Fibroblast of skin of right quadriceps (primary cell): ENCODE measurements at places on chromosomes 2 and 18.

DNA sequence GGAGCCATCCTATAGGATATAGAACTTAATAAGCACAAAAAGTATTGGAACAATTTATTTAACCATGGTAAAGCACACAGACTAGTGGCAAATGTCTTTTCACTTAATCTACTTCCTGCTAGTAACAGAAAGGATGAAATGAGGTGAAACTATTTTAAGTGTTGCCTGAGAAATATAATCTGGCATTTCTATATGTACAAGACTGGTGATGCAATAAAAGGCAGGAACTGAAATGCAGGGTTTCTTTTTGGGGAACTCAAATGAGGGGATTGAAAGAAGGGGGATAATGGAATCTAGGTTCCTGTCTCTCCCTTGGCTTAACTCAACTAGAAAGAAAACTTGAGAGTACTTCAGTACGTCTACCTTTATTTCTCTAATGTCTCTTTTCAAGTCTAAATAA lies 122.3 kb downstream of the MEMO1 start:
- DNase-seq = peak; percentile 15

DNA sequence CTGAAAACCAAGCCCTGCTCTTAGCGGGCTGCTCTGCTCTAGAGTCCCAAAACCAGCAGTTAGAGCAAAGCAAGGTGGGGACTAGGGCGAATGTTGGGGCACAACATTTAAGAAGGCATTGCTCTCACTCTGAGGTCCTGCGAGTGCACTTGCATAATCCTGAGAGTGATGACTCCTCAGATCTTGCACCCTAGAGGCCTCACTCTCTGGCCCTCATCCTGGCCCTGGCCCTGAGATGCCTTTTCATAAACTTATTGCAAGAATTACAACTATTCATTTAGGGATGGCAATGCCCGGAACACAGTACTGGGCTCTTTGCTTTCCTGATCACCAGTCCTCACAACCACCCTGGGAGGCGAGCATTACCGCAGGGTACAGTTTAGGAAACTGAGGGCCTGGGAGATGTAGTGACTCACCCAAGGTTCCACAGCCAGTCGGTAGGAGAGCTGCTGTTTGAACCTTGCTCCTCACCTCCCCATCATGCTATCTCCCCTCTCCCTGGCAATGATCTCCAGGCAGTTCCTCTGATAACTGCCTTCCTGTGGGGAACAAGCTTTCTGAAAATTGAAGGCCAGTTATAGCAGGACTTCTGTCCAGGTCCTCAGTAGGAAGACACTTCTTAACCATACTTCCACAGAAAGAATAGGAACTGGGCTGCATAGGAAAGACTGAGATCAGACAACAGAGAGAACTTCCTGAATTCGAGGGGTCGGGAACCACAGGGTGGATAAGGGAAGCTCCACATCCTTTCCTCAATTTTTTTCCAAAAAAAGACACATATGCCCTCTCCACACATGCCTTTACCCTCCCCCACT lies 91.3 kb downstream of the TNS1 start:
- no peak for DNase-seq

- DNase-seq = peak; percentile 81
Measured at GRCh38 chr18:25144820-25145219, 207.1 kb downstream of the ZNF521 start.

DNA sequence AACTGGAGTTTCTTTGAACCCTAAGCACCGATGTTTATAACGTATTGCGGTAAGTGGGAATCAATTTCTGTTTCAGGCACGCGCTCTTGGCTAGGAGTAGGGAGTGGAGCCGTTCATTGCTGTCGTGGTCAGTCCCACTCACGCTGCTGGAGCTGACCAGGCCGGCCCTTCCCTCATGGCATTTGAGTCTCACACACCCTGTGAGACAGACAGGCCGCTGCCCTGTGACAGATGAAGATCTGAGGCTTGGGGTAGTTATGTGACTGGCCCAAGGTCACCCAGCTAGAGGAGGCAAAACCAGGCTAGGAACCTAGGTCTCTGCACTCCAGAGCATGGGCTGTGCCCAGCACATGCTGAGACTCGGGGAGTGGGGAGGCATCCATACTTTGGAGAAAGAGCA lies 2.9 kb upstream of the CIDEA start:
- no peak for DNase-seq

DNA sequence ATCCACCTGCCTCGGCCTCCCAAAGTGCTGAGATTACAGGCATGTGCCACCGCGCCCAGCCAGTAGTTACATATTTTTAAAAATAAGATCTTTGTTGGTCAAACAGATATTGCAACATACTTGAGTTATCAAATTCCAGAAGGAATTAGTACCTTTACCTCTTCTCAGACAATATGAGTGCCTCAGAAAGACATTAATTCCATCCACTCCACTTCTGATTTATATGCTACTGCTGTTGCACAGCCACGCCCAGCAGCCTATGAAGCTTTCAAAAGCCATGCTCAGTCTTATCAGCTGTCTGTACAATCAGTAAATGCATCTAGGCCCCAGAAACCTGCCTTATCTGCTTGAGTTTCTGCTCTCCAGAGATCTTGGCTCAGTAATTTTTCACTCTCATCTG lies 47.8 kb downstream of the MEX3C start:
- DNase-seq = no peak

DNA sequence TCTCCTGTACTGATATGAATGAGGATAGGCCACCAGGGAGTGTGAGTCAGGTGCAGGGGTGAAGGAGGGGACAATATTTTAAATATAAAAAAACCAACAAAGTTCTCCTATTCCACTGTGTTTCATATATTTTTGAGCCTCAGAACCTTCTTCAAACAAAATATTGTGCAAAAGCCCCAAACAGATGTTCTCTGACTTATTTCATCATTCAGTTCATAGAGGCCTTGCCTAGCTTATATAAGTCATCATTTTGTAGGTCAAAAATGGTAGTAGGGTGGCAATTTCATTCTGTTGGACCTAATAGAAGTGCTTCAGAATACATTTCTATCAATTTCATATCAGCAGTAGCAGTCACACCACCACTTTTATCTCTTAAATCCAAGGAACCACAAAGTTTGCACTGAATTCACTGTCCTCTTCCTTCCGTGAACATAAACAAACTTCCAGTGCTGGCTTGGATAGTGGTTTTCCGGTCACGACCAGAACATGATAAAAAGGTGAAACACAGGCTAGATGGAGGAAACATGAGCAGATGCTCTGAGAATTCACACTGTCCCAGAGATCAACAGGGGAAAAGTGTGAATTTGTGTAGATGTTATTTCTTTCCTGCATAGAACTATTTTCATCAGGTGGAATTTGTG lies 99.1 kb downstream of the EN1 start:
- DNase-seq = no peak

DNA sequence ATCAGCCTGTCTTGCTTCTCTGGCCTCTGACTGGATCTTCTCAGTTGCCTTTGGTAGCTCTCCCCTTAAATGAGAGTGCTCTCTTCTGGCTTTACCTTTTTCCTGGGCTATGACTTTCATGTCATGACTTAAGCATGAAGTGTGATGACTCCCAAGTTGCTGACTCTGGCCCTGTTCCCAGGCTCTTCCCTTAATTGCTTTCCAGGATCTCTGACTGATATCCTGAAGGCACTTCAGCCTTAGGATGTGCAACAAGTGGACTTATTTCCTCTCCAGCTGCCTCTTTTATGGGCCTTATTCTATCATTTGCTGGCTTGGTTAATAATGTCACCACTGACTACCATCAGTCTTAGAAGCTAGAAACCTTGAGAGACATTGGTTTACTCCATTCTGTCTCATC lies 17.4 kb downstream of the SEMA4F start:
- peak; percentile 45 for DNase-seq

GRCh38 chr2:54723996-54724559 lies 616 bp downstream of the EML6 start:
- DNase-seq = no peak

GRCh38 chr2:43084699-43085091 lies 141.7 kb downstream of the ZFP36L2 start:
- DNase-seq = peak; percentile 78

- DNase-seq = no peak
Measured at GRCh38 chr2:135775420-135775819, 33.8 kb downstream of the UBXN4 start.

DNA sequence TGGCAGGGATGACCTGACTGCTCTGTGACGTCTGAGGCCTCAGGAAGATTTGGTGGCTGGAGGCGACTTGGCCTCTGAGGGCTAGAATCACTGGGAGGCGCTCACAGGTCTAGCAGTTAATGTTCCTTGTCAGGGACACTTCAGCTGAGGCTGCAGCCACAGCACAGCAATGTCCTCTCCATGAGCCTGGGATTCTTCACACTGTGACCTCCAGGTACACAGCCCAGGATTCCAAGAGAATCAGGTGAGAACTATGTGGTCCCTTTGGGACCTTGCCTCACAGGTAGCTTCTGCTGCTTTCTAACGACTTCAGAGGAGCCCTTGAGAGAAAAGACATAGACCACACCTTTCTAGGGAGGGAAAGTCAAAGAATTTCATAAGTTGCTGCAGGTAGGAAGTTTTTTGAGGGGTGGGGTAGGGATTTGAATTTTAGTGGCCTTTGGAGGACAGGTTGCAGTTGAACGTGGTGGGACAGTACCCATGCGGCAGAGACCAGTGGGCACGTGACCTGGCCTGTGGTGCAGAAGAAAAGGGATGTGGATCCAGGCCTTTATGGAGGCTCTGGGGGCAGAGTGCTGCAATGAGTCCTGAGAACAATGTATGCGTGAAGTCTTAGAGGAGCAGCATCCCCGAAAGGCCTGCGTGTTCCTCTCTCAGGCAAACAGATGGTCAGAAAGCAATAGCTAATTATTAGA lies 86.2 kb downstream of the LYPD1 start:
- DNase-seq = no peak

DNA sequence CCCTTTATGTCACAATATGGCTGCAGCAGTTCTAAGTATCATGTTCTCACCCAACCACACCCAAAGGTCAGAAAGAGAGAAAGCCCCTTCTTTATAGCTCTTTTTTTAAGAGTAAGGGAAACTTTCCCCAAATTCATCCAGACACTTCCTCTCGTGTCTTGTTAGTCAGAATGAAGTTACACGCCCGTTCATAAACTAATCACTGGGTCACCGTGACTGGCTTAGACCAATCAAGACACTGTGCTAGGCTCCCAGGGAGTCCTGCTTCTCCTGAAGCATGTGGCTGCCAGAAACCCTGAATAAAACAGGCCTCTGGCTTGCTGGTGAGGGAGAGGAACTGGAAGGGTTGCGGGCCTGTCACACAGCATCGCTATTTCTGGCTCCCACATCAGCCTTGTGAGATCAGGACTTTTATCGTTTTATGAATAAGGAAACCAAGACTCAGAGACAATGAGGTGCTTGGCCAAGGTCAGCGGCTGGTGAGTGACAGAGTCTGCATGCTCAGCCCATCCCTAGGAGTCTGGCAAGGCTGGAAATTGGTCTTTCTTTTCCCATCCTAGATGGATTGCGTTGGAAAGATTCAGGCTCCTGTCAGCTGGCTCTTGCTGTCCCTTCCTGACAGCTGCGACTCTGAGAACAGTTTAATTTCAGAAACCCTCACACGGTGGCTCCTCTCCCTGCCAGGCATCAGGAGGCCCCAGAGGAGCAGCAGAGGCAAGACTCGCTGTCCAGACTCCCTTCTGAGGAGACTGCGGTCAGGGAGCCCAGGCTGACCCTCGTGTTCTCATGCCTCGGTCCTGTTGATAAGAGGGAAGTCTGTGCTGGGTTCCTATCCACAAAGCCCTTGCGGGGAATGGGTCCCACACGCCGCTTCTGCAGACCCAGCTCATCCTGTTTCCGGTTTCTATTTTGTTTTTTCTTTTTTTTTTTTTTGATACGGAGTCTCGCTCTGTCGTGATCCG lies 104.5 kb upstream of the TAF1B start:
- peak; percentile 30 for DNase-seq

GRCh38 chr2:218984239-218985020 lies 554 bp downstream of the FEV start:
- DNase-seq = no peak
